ENCODE measurements at places on chromosomes 16 and 17. TPM values are rescaled to one million over a fixed set of nuclear protein-coding genes. Genes with fewer than 3 reads are reported as not detected.

CDRT15L2 gene
- not detected for total RNA-seq

MMP2 gene
- total RNA-seq: 597 TPM

SLC6A4 gene
- 0.77 TPM for total RNA-seq

TUBB3 gene
- 119 TPM for total RNA-seq

TEX19 gene
- total RNA-seq: not detected

CDH5 gene
- total RNA-seq: 23.2 TPM

CACNA1H gene
- total RNA-seq: 13.0 TPM

CNTNAP1 gene
- 15.0 TPM for total RNA-seq

C17orf113 gene
- total RNA-seq: under 0.01 TPM

Measured in regular cardiac myocyte (primary cell).